ENCODE measurements at places on chromosomes 2 and 18.

DNA sequence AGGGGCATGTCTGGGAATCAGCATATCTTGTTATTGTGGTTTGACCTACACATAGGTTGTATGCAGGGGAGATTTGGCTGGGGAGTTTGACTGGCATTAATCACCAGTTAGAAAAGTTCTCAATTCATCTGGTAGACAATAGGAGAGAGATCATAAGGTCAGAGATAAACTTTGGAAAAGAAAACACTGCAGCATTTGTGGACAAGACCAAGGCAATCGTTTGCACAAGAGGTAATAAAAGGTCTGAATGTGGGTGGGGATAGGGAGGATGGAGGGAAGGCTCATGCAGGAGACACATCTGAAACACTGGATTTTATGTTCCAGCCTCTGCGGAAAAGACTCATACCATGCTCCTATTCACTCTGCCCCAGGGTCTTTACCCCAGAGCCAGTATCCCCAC, 136.9 kb downstream of the MAIP1 start:
- DNase-seq: no peak

GRCh38 chr2:137173463-137173862, 408.1 kb downstream of the THSD7B start:
- DNase-seq: no peak

DNA sequence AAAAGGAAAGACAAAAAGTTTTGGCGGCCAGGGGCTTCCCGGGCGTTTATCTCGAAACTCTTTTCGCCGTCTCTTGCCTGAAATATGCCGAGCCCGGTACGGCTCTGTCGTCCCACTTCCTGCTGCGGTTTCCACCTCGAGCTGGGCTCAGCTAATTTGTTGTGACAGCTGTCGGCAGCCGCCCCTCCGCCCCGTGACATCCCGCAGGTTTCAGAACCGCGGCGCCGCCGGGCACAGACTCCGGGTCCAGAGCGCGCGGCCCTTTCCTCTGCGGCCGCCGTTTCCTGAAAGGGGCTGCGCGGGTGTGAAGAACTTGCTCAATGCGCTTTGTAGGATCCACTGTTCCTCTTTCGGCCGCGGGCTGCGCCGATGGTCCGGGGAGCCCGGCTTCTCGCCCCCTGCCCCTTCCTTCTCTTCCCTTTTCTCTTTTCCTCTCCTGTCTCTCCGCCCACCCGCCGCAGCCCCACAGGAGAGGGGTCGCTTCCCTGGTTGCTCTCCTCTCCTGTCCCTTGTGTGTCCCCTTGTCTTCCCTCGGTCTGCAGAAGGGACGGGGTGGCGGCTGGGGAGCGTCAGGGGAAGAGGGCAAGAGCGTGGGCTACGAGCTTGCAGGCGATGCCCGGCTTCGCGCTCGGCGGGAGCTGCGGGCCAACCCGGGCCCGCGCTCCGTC, 648 bp downstream of the ARID5A start:
- peak; percentile 16 for DNase-seq

GRCh38 chr2:104521247-104521646, 332.7 kb upstream of the POU3F3 start:
- peak; percentile 20 for DNase-seq

DNA sequence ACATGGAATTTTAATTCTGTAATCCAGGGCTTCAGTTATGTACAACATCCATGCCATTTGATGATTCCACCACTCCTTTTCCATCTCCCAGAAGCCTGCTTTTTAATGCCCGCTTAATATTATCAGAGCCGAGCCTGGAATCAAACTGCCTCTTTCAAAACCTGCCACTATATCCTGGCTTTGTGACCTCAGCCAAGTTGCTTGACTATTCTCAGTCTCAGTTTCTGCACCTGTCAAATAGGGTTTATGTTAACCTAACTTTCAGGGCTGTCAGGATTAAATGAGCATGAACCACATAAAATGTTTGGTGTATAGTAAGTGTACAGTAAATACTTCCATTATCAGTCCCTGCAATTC, 108.7 kb downstream of the XRCC5 start:
- DNase-seq: no peak

DNA sequence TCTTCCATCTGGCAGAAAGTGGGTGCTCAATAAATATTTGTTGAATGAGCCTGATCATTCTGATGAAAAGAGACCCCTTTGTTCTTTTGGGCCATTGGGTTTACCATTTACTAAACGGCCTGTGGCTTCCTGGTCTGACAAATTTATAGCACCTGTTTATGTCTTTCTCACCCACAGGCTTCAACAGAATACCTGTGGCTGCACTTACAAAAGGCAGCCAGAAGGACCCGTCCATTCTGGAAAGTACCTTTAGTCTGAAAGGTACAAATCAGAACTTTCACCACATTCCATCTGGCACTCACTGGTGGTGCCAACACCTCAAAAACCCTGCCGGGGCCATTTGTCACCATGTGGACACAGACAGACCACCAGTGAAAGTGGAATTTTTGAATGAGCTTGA, 167.5 kb downstream of the ETAA1 start:
- no peak for DNase-seq

- no peak for DNase-seq
These were observed 97.4 kb downstream of the FSIP2 start for GRCh38 chr2:185835974-185836373.

DNA sequence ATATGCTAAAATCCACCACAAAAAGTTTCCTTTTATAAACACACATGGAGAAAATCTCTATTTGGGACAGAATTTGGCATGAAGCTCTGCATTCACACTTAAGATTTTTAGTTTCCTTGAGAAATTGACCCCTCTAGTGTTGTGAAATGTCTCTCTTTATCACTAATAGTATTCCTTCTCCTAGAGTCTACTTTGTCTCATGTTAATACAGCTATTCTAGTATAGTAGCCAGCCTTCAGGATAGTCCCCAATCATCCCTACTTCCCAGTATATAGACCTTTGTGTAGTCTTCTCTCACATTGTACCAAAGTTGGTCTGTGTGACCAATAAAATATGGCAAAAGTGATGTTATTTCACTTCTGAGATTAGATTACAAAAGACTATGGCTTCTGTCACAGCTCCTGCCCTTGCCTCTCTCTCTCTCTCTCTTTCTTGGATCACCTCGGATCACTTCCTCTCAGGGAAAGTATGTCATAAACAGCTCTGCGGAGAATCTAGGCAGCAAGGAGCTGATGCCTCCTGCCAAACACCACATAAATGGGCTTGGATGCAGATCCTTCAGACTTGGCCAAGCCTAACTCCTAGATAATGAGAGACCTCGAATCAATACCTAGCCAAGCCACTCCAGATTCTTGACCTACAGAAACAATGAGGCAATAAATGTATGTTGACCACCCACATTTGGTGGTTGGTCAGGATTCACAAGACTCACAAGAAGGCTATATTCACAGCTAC, 59.7 kb upstream of the NABP1 start:
- DNase-seq: no peak

DNA sequence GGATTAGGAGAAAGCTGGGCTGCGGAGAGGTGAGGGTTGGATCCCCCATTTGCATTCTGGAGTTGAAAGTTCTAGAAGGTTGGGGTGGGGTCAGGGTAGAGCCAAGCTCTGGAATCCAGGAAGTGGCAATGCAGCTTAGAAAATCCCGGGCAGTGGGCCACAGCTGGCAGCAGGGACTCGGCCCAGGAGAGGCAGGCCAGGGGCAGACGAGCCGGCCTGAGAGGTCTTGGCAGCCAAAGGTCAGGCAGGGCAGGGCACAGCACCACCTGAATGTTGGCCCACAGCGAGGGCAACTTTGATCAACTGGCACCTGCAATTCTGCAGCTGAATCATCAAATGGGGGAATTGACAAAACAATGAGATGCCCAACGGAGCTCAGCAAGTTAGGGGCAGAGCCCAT, 139.2 kb downstream of the INHBB start:
- no peak for DNase-seq

GRCh38 chr2:98508709-98509066, 64.0 kb downstream of the INPP4A start:
- no peak for DNase-seq

DNA sequence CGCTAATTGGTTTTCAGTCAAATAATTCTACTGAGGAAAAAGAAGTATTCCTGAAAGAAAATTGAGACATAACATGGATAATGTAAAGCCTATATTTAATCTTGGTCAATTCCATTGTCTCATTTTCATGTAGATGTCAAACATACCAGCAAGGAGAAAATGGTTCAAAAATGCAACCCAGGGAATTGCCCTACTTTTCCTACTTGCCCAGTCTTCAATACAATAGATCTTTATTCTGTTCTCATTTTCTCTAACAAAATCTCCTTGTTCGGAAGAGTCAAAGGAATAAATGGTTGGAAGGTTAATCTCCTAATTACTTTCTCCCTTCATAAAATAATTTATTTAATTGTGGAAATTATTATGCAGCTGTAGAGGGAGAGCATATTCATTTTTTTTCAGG, 896.1 kb downstream of the NRXN1 start:
- DNase-seq: no peak

GRCh38 chr2:8957628-8958027, 45.9 kb downstream of the MBOAT2 start:
- no peak for DNase-seq

DNA sequence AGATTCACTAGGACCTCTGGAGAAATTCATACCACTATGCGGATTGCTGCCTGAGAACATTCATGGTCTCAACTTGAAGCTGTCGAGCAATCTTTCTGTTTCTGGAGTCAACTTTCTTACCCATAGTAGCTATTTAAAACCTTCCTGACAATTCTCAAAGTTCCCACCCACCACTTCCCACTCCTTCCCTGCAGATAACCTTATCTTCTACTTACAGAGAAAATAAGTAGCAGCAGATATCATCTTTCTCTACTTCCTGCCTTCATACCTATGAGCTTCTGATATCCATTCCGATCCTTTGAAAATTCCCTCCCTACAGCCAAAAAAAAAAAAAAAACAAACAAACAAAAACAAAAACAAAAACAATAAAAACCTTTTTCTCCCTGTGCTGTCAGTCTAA, 81.2 kb upstream of the CYRIA start:
- DNase-seq: no peak

DNA sequence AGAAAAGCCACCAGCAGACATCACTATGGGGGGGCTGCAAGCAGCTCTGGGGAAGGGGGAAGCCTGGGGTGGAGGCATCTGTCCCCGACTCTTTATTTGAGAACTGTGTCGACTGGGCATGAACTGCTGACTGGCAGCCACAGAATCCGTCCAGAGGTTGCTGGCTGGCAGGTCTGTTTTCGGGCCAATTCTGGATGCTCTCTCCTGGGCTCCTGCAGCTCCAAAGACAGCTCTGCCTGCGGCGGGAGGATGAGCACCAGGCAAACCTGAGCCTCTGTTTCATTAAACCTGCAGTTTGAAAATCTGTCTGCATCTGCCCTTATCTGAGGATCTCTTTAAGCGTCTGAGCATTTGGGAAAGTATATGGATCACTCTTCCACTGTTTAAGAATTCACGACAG, 34.4 kb upstream of the RPL31 start:
- DNase-seq: no peak

DNA sequence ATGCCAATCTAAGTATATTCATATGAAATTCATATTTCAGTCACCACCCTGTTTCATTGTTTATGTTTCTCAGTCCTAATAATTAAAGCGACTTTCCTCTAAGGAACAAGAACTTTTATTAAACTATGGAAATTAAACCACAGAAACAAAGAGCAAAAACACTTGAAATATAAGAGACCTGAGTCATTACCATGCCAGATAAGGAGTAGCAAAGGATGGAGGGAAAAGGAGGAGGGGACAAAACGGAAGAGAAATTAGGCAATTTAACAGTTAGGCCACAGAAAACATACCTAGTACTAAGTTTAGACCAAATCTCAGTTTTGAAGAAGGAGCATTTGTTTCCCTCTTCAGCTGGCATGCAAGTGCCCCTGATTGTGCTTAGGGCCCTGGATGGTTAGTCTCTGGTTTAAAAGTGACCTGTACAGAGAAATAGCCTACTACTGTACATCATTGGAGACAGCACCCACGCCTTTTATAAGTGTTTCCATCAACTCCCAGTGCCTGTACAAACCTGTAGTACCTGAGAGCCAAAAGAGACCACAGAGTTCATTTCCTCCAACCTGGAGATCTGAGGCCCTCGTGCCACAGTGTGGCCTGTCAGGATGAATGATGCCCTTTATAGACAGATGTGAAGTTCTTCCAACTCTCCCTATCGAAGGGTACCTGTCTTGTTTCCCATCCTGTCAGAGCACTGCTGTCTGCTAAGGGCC, 74.5 kb downstream of the SPATS2L start:
- no peak for DNase-seq

All from NCI-H345 (cell line).